ENCODE measurements at places on chromosomes 3 and 15.

GRCh38 chr3:11556851-11557644, 86.7 kb downstream of the VGLL4 start:
- DNase-seq: no peak

- no peak for DNase-seq
Observed at GRCh38 chr3:156602424-156602823, 47.5 kb upstream of the SSR3 start.

- no peak for DNase-seq
Observed at GRCh38 chr3:66037330-66037985, 1.3 kb downstream of the MAGI1 start.

GRCh38 chr3:180700941-180701340, 21.7 kb upstream of the CCDC39 start:
- DNase-seq: no peak

DNA sequence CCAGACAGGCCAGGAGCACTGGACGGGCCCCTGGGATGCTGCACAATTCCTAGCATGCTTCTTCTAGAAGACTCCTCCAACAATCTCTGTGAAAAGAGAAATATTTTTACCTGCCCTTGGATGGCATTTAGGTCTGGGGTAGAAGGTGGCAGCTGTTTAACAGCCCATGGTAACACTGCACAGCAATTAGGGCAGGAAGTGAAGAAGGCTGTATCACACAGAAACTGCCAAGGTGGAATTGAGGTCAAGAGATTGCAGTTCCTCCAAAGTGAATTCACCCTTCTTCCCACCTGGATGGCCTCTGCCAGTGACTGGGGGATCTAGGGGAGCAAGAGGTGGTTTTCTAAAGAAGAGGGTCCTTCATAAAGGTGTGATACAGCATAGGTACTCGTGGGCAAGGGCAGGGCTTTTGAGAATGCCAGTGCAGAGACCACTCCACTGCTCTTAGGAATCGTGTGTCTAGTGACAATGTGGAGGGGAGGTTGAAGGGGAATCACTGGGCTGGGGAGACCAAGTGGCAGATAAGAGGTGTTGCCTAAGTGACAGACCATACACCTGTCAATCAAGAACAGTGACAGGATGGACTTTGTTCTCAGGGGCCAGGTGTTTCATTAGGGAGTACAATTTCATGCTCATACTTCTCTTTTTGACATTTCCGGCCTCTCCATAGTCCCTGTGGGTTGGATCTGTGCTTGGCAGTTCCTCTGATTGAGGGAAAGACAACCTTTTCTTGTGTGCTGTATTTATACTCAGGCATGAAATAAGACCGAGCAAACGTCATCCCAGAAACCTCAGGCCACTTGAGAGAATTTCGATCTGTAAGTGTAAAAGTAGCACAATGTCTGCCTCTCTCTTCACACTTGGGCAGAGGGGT, 83.5 kb upstream of the BCL6 start:
- no peak for DNase-seq

- DNase-seq: no peak
Observed at GRCh38 chr15:40695469-40695890, 506 bp downstream of the RAD51 start.

DNA sequence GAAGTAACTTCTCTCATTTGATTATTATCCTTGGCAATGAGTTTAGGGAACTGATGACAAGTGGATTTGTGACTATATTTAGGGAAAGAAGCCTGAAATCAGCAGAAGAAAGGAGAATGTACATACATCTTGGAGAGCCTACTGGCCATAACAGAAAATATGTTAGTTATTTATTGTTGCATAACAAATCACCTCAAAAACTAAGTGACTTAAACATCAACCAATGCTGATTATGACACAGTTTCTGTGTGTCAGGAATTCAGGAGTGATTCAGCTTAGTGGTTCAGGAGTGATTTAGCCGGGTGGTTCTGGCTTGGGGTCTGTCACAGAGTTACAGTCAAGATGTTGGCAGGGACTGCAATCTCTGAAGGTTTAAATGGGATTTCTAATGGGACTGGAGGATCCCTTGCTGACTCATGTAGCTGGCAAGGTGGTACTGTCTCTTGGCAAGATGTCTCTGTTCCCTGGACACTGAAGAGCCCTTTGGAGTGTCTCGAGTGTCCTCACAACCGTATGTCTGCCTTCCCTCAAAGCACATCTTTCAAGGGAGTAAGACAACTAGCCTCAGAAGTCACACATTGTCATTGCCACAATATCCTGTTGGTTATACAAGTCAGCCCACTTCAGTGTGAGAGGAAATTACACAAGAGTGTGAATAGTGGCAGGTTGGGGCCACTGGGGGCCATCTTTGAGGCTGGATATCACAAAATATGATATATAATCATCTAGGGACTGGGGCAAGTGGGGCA, 248.9 kb downstream of the SV2B start:
- DNase-seq: no peak

GRCh38 chr3:135513106-135514059, 452.1 kb upstream of the PPP2R3A start:
- DNase-seq: no peak

DNA sequence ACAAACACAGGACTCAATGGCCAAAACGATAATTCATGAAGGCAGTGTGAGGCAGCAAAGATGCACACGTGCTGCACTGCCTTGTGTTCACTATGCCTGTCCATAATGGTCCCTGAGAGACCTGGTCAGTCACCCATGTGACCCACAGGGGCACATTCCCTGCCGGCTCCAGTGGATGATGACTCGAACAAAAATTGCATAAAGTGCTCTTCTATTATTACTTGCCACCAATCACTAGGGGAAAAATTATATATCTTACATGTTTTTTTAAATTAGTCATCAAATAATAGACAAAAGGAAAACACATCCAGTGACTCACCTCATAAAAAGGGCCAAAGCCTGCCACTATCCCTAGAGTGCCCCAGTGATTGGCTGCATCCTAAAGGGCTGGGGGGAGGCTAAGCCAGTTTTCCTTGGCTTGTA, 47.5 kb downstream of the UBP1 start:
- DNase-seq: no peak

DNA sequence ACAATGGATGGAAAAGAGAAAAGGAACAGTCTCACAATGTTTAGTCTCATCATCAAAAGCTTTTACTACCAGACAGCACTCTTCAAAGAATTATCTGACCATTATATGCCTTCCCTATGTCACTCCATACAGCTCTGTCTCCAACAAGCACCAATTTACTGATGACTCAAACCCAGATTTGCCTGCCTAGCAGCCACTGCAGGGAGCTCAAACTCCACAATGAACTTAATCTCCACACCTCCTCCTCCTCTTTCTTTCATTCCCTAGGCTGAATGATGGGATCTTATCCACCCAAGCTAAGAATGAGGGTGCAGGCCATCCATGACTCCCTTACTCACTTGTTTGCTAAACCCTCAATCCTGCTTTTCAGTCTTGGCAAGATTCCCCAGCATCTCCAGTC, 45.5 kb downstream of the NBEAL2 start:
- DNase-seq: no peak

GRCh38 chr15:47349179-47349578, 368.1 kb upstream of the SEMA6D start:
- no peak for DNase-seq

- DNase-seq: no peak
Observed at GRCh38 chr3:160661660-160662059, 15.3 kb upstream of the ARL14 start.

- no peak for DNase-seq
Observed at GRCh38 chr3:65642883-65643282, 395.8 kb downstream of the MAGI1 start.

DNA sequence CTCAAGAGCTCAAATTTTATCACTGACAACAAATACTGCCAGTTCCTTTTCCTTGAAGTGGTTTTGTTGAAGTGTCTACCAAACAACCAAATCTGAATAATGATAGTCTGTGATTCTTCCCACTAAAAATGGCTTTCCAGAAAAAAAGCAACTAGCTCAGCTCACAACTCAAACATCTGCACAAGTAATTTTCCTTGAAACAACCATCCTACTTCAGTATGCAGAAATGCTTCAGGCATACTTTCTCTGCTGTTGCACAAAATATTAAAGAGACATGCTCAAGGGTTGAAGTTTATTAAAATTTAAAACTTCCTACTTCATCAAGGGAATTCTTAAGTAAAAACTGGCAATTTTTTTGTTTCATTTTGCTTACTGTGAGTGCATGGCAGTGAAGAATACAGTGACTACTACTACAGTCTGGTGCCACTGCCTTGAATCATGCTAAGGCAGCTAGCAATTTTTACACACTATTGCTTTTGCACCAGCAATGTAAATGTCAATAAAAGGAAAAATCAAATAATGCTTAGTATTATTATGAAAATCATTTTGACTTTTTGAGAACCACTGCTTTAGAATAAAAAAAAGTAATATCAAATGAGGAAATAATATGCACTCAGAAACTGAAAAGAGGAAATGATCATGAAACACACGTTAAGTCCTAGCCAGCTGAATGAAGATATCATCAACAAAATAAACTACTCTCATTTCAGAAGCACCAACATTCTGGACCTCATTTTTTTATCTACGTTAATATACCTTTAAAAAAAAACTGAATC, 33.6 kb downstream of the VPS13C start:
- no peak for DNase-seq

GRCh38 chr3:126613479-126614188, 41.3 kb downstream of the TXNRD3 start:
- DNase-seq: no peak

DNA sequence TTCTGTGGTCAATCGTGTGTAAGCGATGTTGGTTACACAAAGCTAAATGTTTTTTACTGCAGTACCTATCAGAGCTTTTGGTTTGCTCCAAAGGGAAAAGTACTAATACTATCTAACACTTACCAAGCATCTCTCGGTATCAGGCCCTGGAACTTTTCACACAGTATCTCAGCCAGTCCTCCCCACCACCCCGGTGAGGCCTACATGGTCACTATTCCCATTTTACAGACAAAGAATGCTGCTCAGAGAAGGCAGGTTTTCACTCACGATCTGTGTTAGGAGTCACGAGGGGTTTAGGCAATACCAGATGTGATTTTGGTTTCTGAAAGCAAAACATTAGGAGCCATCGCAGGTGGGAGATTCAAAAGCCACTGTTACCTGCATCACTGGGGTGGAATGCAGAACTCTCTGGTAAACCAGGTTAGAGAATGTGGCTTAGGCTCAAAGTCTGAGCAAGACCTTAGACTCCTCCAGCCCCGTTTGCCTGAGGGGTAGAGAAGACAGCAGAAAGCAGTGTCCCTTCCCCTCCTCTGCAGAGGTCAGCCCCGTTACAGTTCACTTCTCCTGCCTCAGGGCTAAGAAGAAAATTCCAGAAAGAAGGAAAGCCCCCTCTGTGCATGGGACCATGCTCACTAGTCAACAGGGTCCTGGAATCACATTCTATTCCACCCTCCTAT, 57.2 kb downstream of the XXYLT1 start:
- DNase-seq: no peak

DNA sequence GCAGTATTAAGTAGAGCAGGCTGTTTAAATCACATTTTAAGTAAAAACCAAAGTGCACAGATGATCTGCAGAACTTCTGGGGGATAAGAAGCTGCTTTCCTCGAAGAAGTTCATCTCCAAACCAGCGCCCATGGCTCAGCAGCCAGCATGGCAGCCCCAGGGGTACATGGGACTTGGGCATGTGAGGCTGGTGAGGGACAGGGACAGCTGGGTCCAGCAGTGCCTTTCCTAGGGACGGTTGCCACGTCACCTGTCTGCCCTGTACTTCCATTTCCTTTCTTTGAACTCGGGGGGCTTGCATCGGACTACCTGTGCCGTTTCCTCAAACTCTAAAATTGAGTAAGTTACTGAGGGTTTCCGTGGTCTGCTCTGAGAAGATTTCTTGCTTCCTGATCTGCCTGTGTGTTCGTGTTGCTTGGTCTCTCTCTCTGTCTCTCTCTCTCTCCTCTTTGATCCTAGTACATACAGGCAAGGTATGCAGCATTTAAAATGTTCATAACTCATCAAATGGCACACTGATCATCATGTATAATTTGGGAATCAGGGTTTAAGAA, 67.6 kb downstream of the IGF1R start:
- no peak for DNase-seq

- no peak for DNase-seq
Observed at GRCh38 chr3:9901967-9902366, 681 bp upstream of the IL17RE start.

GRCh38 chr15:71757741-71758530, 52.4 kb upstream of the NR2E3 start:
- no peak for DNase-seq

GRCh38 chr3:196661400-196661799, 21.9 kb downstream of the NRROS start:
- no peak for DNase-seq

- no peak for DNase-seq
Observed at GRCh38 chr3:191198480-191198879, 561 bp upstream of the OSTN start.

DNA sequence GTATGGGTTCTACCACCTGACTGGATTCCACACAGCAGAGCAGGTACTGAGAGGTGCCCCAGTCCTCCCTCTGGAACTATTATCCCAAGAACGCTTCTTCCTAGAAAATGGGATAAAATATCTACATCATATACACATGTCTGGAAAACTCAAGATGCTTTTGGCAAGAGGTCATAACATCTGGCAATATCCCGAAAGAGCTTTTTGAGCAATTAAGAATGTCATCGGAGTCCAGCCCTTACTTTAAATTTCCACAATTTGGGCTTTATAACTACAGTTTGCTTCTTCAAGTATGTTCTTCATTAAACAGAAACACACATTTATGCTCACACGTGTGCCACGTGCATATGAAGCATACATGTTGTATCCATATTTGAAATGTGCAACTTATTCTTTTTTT, 365.9 kb upstream of the THBS1 start:
- no peak for DNase-seq

- no peak for DNase-seq
Observed at GRCh38 chr3:72137865-72138861, 353.2 kb upstream of the PROK2 start.

- no peak for DNase-seq
Observed at GRCh38 chr3:30871720-30872119, 22.7 kb downstream of the GADL1 start.

DNA sequence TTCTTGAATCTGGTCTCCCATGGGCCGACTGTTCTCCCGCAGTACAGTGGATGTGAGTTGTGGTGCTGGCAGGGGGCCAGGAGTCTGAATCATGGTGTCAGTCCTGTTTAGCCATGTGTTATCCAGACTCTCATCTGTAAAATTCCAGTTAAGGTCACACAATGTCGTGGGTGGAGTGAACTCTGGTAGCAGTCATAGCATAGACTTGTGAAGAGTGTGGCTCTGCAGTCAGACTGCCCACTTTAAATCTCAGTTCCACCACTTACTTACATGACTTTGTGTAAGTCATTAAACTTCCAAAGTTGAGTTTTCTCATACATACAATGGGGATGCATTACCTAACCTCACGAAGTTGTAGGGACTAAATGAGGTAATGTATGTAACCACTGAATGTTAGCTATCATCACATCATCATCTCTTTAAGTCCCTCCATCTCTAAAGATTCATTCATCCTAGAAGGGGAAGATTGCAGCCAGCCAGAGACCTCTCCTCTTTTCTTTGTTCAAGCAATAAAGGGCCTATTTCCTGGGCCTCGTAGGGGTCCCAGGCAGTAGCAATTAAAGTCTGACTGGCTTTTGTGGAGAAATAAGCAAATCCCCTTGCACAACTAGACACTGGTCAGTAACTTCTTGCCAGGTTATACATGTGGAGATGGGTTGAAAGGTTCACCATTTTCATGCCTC, 93.9 kb downstream of the PCCB start:
- no peak for DNase-seq

- DNase-seq: no peak
Observed at GRCh38 chr15:46591462-46591861, 956.6 kb downstream of the SQOR start.

All from GM12891 (cell line).